NCI-H2081 (cell line): ENCODE measurements at places on chromosomes 5 and 9.

- no peak for DNase-seq
Measured at GRCh38 chr9:2093920-2094597, 78.9 kb downstream of the SMARCA2 start.

DNA sequence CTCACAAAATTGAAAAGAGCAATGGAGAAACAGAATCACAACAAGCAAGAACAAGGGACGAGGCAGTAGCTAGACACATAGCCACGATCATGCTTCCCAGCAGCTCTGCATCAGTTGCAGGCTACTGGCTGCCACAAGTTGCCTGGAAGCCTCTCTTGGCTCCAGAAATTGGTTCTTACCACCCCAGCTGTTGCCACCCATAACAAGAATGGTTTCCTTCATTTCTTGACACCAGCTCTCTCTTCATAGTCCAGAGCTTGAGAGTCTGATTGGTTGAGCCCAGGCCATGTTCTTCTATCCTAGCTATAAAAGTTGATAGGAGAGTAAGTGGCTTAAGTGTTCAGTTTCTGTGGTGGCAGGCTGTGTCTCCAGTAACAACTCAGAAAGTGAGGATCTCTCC is 210.7 kb upstream of the ANKRD55 start:
- no peak for DNase-seq

- no peak for DNase-seq
Measured at GRCh38 chr5:108432024-108432423, 50.1 kb upstream of the FBXL17 start.

DNA sequence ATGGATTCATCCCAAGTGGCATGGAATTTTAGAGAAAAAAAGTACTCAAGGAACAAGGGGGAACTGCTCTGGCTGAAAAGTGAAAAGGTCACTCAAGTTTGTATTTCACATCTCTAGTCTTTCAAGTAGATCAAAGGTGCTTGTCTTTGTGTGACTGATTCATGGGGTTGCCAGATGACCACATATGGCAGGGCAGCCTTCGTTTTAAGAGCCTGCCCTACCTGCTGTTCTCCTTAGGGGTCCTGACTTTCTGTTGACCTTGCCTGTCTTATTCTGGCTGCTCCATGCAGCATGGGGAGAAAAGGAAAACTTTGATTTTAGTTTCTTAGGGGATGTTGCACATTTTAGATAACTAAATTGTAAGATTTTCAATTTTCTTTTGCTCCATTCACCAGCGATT is 877.7 kb downstream of the TLE1 start:
- DNase-seq = no peak

- DNase-seq = no peak
Measured at GRCh38 chr5:165894916-165895315, 2389.5 kb downstream of the MAT2B start.

DNA sequence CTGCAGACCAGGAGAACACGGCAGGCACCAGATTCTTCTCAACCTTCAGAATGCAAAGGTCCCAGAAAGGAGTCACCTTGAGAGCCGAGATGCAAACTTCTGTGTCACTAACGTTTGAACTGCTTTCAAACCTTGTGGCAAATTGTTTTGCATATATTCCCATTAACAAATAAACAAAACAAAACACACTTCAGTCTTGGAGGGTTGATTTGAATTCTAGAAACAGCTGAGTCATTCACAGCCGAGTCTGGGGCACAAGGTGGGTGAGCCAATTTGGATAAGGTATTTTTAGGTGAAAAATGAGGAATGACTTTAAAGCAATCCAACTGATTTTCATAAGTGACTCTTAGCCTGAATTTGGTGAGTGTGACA is 38.8 kb upstream of the ANKRD33B start:
- DNase-seq = no peak

GRCh38 chr9:114004221-114004716 is 73.8 kb downstream of the AMBP start:
- no peak for DNase-seq

DNA sequence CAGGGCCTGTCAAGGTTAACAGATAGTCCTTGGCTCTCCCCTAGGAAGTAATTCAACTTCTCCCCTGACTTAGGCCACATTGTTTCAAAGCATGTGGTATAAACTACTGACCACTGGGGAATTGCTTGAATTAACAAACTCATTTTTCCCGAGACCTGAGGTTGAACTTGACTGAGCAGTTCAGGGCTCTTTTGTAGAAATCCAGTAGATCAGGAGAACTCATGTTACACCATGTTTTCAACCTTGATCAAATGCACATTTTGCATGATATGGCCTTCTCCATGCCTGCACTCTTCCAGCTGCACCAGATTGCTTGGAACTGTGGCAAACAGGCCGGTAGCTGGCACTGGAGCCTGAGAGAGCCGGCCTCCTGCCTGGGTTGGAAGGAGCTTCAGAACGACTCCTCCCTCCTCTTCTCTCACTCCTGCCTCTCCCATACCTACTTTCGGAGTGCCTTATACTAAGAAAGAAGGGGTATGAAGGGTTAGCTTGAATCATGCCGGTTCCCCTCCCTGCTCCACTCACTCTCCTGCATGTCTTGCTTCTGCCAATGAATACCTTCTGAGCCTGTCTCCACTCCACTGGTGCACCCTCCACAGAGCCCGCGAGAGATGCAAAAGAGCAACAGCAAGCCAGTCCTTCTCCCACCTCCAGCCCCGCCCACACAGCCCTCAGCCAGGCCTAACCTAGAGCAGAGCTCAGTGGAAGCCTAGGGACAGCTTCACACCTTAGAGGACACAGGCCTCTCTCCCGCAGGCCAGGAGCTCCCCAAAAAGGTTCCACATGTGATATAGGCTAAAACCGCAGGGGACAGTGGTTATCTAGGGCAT is 159.4 kb downstream of the MACROH2A1 start:
- no peak for DNase-seq

DNA sequence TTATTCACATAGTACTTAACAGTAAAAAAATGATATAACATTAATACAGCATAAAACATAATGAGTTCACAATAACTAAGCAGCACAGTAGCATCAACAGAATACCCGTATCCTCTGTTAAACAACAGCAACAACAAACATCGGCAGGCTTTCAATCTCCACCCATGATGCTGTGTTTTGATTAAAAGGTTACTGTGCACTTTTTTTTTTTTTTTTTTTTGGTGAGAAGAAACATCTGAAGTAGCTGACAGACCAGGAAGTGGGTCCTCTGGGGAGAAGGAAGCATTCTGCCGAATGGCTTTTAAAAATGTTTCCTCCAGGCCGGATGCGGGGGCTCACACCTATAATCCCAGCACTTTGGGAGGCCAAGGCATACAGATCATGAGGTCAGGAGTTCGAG is 282.3 kb downstream of the EPB41L4A start:
- DNase-seq = no peak

DNA sequence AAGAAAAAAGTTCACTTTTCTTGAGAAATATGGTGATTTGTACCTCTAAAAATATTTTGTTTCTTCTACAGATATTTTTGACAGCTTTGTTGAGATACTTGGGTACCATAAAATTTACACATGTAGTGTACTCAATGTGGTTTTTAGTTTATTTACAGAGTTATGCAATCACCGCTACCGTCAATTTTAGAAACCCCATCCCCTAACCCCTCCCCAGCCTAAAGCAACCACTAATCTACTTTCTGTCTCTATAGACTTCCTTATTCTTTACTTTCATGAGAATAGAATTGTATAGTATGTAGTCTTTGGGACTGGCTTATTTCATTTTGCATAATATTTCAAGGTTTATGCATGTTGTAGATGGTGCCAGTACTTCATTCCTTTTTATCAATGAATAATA is 45.0 kb upstream of the TDRD7 start:
- no peak for DNase-seq

DNA sequence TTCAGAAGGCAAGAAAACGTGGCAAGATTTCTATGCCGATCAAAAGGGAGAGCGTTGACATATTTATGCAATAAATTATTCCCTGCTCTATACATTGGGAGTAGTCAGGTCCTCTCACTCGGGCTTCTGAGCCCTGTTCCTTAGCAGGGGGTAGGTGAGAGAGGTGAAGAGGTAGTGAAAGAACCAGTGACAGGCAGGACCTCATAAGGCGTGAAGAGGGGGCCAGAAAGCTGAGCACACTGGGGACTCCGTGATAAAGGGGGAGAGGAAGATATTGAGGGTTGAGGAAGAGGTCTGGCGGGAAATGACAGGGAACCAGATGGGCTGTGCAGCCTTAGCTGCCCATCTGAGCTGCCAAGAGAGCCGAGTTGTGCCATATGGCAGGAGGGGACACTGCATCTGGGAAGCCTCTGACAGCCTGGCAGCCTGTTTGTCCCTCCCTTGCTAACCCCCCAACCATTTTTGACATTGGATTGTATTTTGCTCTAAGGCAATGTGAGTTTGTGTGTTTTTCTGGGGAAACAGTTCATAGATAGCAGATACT is 782 bp upstream of the CDC20B start:
- no peak for DNase-seq

- DNase-seq = no peak
Measured at GRCh38 chr9:129415942-129416651, 204.8 kb downstream of the C9orf50 start.

GRCh38 chr5:177576169-177576568 is 15.8 kb upstream of the TMED9 start:
- DNase-seq = no peak

DNA sequence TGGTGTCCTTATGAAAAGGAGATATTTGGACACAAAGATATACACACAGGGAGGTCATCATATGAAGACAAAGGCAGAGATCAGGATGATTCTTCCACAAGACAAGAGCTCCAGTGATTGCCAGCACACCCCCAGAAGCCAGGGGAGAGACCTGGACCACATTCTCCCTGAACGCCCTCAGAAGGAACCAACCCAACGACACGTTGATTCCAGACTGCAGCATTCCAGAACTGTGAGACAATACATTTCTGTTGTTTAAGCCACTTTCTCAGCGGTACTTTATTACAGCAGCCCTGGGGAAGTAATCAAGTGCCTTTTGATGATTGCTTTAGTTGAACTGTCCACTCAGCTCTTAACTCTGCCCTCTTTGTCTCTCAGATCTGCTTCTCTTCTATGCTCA is 285.5 kb upstream of the SMARCA2 start:
- DNase-seq = no peak

- DNase-seq = peak; percentile 82
Measured at GRCh38 chr5:90356622-90357021, 52.9 kb downstream of the CETN3 start.

GRCh38 chr9:13491138-13491492 is 211.6 kb upstream of the MPDZ start:
- DNase-seq = no peak

GRCh38 chr9:94946256-94946655 is 219.8 kb downstream of the AOPEP start:
- DNase-seq = no peak

- no peak for DNase-seq
Measured at GRCh38 chr5:172695232-172696054, 54.4 kb downstream of the NEURL1B start.

- no peak for DNase-seq
Measured at GRCh38 chr9:91736898-91737601, 213.0 kb downstream of the ROR2 start.

GRCh38 chr5:133977858-133978257 is 9.4 kb upstream of the C5orf15 start:
- DNase-seq = no peak

GRCh38 chr5:180333661-180334060 is 19.5 kb downstream of the GFPT2 start:
- DNase-seq = no peak

- peak; percentile 39 for DNase-seq
Measured at GRCh38 chr5:19564036-19564435, 424.0 kb downstream of the CDH18 start.

DNA sequence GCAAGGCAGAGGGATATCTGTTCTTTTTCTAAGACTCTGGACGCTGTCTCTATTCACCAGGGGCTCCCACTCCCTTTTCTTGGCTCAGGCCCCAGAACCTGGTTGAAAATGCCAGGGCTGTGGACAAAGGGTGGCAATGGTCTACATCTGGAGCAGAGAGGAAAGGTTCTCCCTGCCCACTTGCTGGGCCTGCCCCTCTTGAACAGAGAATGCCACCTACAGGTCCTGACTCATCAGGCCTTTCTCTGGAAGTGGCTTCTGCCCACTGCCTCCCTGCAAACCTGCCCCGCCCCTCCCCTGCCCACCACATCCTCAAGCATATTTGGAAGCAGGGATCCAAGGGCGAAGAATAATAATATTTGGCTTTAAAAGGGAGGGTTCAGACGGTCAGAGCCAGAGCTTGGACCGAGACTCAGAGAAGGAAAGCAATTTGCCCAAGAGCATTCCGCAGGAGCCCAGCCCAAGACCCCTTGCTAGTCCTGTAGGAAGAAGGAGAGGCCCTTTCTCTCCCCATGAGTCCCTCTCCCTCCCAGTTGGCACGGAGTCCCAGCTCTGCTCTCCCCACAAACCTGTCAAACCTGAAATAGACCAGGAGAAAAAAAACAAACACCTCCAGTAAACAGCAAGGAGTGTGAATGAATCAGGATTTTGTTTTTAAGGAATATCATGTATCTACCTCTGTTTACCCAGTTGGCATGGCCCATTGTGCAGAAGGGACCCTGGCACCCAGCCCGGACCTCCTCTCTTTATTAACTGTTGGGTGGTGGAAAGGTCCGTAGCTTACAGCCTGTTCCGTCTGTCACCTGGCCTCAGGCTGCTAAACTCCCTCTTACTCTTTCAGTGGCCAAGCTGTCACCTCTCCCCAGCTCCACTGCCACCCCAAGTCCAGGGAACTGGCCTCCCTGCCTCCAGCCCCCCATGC is 37.7 kb upstream of the STXBP1 start:
- DNase-seq = peak; percentile 97

DNA sequence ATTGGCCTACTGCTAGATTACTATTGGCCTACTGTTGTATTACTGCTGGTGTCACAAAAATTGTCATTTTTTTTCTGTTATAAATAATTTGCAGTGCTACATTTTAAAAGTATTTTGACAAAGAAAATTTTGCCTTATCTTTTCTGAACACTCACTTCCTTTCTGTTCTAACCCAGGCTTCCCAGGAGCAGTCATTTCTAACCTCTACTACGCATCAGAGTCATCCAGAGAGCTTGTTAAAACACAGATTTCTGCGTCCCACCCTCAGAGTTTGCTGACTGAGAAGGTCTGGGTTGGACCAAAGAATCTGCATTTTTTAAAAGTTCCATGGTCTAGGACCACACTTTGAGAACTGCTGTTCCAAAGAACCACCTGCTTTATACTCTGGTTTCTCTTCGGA is 306.1 kb downstream of the GLIS3 start:
- no peak for DNase-seq

GRCh38 chr5:101080462-101081240 is 177.6 kb upstream of the ST8SIA4 start:
- no peak for DNase-seq

DNA sequence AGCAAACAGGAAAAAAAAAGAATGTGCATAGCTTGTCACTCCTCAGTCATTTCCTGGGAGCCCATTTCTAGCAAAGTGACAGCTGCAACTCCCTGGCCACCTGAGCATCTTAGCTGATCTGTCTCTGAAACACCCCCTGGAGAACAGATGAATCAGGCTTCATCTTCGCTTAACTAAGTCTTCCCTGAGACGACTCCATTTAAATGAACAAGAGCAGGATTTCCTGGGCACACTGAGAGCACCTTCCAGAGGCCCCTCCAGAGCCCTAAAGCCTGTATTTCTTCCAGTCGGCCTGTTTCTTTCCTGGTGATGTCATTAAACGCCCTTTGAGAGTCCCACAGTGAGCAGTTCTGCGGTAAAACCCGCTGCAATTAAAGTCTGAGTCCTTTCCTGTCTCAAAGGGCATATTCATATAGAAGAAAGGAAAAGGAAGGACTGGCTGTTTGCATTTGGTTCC is 13.9 kb downstream of the TGFBI start:
- no peak for DNase-seq

GRCh38 chr9:110028271-110028670 is 179.7 kb downstream of the C9orf152 start:
- no peak for DNase-seq

GRCh38 chr5:1736065-1736464 is 63.6 kb downstream of the MRPL36 start:
- no peak for DNase-seq

- DNase-seq = peak; percentile 22
Measured at GRCh38 chr5:34751807-34752736, 86.9 kb upstream of the TTC23L start.
